ENCODE measurements at places on chromosomes 3 and 15.
A peak's percentile ranks its signal among the peaks of the same experiment; 100 is the strongest.

DNA sequence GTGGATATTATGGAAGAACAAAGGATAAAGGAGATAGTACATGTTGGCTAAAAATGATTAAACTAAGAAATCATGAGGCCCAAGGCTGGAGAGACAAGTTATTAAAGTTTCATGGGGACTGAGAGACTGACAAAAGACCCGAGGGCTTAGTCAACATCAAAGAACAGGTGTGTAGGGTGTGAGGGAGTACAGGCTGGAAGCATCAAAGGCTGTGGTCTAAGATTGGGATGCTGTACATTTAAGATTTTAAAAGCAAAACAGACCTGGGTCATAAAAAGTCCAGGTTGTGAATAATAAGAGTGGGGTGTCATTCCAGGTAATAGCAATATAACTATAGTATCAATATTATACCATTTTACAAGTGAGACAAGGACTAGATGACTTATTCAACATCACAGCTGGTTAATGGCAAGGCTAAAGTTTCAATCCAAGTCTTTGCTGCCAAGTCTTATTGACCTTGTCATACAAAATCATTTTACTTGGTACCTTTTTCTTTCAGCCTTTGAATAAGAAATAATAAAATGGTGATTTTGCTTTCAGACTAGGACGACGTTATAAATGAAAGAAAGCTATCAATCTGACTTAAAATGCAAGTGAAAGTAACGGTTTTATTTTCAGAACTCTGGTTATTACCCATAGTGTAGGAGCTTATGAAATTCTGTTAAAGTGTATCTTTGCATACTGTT is 211.6 kb downstream of the TNIK start:
- DNase-seq = no peak

GRCh38 chr3:184176377-184177330 is 2.0 kb downstream of the AP2M1 start:
- DNase-seq = peak; percentile 51

DNA sequence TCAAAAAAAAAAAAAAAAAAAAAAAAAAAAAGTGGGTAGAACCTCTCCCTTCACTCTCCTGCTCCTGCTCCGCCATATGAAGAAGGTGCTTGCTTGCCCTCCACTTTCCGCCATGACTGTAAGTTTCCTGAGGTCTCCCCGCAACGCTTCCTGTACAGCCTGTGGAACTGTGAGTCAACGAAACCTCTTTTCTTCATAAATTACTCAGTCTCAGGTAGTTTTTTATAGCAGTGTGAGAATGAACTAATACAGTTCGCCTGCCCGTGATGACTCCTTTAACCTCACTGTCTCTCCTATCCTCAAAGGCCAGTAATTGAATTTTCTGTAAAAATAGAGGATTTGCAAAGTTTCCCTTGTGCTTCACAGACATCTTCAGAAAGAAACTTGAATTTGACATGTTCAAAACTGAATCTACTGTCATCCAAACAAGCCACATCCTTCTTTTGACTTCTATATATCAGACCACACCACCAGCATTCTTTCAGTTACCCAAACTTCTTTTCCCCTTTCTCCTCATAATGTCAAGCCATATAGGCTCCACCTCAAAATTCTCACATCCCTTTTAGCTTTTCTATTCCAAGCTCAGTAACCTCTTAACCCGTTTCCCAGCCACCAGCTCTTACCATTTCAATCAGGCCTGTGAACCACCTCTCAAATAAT is 44.3 kb downstream of the P2RY1 start:
- DNase-seq = no peak

DNA sequence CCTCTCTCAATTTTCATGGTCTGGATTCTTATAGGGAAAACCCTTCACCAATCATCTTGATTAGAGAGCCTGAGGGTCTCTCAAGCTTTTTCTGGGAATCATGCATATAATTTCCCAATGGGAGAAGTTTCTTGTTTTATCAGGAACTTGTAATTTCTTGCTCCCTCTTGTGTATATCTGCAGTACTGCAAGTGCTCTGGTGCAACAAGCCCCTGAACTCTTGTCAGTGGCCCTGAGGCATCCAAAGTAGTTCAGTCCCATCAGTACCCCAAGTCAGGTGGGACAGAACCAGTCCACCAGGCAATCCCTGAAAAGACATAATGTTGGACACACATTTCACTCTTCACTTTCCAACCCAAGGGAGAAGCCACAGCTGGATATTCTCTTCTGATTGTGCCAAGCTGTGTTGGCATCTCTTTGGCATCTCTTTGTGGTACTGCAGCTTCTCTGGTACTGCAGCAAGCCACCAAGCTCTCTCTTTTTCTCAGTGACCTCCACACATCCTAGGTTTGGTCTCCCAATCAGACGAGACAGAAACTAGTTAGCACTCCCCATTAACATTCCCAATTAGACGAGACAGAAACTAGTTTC is 214.5 kb downstream of the ZIC4 start:
- peak; percentile 0 for DNase-seq

DNA sequence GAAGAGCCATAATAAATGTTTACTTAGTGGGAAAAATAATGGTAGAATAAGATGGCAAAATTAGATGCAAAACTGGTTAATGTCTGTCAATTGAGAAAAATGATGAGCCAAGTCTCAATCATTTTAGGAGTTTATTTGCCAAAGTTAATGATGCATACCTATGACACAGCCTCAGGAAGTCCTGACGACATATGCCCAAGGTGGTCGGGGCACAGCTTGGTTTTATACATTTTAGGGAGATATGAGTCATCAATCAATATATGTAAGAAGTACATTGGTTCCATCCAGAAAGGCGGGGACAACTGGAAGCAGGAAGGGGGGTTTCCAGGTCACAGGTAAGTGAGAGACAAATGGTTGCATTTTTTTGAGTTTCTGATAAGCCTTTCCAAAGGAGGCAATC is 31.5 kb downstream of the CLEC3B start:
- DNase-seq = no peak

DNA sequence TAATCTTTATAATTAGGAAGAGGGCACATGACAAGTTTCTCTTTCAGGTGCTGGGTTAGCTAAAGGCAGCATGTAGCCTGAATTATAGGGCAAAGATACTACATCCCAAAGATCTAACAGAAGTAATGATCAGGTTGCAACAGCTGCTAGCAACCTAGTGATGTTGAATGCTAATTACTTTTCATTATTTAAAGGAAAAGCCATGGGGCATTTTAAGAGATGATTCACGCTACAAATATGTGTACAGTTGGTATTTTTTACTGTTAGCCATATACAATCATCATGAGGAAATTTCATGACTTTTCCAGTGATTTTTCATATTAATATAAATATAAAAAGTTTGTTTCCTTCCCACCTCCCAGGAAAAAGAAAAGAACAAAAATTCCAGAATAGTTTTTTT is 43.0 kb downstream of the NEK10 start:
- no peak for DNase-seq
